ENCODE measurements at places on chromosomes 4 and X.
A peak's percentile ranks its signal among the peaks of the same experiment; 100 is the strongest.

GRCh38 chr4:35867057-35867456 lies 377.3 kb downstream of the ARAP2 start:
- no peak for DNase-seq

DNA sequence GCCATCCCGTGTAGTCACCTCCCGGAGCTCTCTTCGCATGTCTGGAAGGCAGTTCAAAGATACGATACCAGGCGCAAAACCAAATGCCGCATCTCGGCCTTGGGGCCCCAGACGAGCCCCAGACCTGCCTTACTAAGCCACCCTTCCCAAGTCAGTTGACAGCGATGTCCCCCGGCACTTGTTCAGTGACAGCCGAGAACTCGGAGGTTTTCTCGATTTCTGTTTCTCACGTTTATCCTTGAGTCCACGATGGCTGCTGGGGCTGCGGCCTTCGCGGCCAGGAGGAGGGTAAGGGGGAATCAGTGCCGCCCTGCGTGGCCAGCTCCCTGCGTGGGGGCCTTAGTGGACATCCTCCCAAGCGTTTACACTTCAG lies 7.3 kb downstream of the MAEA start:
- DNase-seq = no peak

DNA sequence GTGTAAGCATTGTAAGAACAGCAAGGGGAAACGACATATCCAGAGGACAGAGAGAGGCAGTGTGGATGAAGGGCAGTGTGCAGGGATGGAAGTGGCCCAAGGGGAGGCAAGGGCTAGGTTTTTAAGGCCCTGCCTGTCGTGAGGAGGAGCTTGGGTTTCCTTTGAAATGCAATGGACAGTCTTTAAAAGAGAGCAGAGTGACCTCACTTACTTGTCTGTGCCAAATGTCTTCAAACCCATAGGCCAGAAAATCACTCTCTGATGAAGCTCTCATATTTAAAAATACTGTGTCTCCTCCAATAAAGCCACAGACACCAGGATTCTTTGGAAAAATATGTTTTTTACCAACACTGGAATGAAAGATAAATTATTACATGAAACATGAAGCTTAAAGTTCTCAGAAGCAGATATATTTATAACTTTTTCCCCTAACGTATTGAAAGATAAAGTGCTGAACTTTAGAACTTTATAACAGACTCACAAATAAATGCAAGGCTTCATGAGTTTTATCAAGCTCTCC lies 19.2 kb upstream of the ATXN3L start:
- no peak for DNase-seq

- no peak for DNase-seq
Measured at GRCh38 chrX:94178145-94178788, 504.3 kb downstream of the FAM133A start.

GRCh38 chr4:75940692-75941253 lies at the start of gene NAAA:
NAAA (minus strand) TSS chr4:75941013; CDS start chr4:75940949, 64 bp downstream.
- DNase-seq = peak; percentile 72

GRCh38 chr4:170395773-170396172 lies 306.0 kb upstream of the AADAT start:
- DNase-seq = no peak

- DNase-seq = no peak
Measured at GRCh38 chr4:101355767-101356702, 8.7 kb upstream of the PPP3CA start.

DNA sequence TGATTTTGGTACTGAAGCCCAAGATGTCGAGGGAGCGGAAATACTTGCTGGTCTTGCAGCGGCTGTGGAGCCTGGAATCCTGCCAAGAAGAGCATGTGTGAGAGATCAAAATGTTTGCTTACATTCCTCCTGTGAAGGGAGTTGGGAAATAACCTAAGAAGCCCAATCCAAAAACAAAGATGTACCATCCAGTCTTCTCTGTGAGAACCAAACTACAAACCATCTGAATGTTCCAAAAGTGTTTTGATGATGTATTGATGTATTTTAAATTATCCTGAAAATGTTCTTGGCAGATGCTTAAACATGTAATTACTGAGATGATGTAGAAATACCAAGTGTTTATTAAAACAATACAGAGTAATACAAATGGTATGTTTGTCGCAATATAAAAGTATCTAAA lies 10.1 kb upstream of the ADH1A start:
- no peak for DNase-seq
